RPMI8226 (cell line): ENCODE measurements at places on chromosomes 11 and 22.

DNA sequence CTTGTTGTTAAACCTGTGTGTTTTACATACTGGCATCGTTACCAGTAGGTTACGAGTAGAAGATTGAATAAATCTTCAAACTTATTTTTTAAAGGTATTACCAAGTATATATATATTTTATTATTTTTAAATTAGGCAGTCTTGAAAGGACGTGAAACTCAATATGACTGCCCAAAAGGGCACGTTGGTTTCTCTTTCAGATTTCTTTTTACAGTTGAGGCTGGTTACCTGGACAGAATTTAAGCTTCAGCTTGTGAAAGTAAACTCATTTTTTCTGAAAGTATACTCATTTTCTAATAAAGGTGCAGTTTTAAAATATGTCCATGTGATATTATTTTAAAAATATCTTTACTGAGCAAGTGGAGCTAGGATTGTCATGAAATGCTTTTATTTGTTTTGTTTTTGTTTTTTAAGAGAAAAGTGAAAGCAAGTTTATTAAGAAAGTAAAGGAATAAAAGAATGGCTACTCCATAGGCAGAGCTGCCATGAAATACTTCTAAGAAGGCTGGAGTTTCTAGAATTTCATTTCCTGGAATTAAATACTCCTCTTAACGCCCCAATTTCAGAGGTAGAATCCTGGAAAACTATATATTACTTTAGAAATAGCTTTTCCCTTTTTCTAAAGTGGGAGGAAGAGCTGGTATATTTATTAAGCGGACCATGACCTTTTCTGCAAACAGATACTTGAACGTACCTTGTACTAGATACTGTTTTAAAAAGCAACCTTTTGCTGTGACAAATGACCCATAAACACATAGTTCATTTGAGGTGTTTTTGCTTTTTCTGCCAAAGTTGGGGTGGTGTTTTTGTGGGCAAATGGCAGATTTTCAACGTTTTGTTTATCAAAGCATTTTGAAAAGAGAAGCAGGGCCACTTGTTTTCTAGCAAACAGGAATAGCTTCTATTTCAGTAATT lies 1.9 kb downstream of the FBXO7 start:
- peak; percentile 23 for DNase-seq

DNA sequence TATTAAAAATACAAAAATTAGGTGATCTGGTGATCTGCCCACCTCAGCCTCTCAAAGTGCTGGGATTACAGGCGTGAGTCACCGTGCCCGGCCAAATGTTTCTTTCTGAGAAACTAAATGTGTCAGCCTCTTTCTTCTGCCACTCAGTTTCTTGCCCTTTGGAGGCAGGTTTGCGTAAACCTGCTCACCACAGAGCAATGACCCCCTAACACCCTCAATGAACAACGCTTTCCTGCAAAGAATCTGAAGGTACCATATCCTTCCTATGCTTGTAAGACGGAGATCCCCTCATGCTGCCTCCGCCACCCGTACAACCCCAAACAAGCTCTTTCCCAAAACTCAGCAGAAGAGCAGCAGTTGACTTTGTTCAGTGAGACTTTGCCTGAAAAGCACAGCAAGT lies 38.7 kb upstream of the TTLL12 start:
- no peak for DNase-seq

DNA sequence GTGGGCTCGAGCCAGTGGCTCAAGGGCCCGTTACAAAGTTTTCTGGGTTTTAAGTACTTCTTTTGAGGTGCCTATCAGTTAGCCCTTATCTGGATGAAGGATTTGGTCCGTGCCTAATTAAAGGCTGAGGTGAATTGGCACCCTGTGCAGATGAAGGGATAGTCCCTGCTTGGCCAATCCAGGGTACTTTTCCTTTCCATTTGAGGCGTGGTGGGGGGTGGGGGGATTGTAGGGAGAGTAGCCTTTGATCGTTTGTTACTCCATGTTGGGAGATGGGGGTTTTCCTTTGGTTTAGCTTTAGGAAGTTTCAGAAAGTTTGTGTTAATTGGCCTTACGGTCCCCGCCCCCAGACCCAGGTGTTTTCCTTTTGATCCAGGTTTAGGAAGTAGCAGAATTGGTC lies 170.8 kb downstream of the DDX10 start:
- no peak for DNase-seq

DNA sequence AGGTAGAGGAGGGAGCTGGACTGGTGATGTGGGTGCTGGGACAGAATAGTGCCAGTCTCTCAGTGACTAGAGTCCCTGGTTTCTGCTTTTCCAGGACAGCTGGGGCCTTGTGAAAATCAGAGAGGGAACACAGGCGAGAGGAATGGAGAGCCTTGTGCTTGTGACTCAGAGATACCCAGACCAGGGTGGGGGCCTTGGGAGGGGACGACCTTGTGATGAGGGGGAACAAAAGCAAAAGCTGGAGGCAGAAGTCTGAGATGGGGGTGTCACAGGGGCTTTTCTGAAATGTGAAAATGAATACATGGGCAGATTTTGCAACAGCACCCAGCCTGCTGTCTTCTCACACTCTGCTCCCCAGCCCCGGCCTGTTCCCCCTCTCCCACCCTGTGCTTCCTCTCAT lies 3.4 kb upstream of the NR1H3 start:
- no peak for DNase-seq

GRCh38 chr11:80379620-80380278 lies 938.9 kb upstream of the TENM4 start:
- DNase-seq: no peak
